ENCODE measurements at places on chromosomes 3 and 15.

DNA sequence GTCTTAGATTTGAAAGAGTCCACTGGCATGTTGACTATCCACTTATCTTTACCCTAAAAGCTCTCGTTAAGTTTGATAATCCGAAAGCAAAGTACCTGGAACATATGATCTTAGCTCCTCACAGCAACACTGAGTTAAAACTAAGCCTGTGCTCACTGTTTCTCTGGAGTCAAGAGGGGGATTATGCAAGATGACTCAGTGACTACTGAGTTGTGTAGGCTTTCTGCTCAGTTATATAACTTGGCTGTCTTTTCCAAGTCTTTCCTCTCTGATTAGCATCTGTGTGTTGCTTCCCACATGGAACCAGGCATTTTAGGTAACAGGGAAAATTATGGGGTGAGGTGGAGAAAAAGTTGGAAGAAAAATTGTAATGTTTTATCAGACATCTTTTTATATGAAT is 31.2 kb upstream of the MYO5C start:
- no peak for DNase-seq

- DNase-seq, result no peak
These were observed at the start of gene KLHL40 for GRCh38 chr3:42685363-42685881. KLHL40 (plus strand) TSS chr3:42685537; CDS start chr3:42685619, 82 bp downstream.

DNA sequence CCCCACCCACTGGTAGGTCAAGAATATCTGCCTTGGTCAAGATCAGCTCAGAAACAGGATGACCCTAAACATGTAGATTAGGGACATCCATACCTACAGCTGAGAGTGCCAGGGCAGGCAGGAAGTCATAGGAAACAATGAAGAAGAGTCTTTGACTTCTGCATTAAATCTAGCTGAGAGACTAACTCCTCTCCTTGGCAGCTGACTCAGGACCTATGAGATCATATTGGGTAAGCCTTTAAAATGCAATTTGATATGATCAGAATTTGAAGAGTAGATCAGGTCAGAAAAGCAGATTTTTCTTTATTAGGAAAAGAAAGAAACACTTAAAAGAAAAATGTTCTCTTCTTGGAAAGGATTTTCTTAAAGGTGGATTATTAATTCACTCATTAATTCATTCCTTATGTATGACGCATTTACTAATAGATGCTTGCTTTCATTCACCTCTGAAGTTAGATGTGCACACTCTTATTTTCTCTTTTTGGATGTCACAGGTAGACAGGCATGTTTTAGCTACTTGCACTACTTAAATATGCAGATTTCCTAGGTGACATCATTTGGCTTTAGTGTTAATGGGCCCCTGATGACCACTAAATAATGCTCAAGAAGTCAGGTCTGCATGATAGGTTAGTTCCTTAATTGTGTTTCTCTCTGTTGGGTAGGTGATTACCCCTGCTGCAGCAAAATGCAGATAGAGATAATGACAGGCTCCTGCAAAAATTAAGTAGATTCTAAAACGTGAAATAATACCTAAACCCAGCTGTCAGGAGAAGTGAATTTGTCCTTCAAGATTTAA is 35.7 kb upstream of the GSK3B start:
- DNase-seq, result no peak

DNA sequence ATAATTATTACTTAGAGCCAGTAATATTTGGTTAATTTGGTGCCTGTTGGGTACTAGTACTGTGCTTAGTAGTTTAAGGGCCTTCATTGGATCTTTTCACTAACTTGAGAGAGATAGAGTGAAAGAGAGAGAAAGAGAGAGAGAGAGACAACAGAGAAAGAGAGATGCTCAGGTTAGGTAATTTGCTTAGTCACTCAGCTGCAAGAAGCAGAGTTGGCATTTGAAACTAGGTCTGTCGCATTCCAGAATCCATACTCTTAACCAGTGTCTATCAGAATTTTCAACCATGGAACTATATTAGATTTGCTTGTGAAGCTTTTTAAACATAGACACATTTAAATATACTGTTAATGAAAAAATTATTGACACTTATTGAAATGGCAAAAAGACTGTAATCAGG is 31.1 kb upstream of the NUDT16 start:
- DNase-seq, result no peak

- DNase-seq, result no peak
These were observed 47.2 kb downstream of the CADM2 start for GRCh38 chr3:85005946-85006345.

- DNase-seq, result no peak
These were observed 42.1 kb downstream of the MINAR1 start for GRCh38 chr15:79474252-79474651.

DNA sequence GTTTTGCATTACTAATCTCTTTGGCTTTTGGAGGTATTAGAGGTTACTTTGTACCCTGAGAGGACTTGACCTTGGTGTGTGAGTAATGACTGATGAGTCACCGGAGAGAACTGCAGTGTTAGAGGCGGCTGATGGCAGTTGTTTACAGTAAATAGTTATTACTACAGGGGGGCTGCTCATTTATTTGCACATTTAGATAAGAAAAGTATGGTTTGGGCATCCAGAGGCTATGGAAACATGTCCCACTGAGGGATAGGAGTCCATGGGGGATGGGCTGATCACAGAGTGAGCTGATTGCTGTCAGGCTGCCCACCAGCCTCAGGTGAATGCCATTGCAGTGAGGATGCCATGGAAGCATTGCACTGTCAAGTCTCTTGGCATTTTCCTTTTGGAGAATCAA is 17.3 kb upstream of the STAC start:
- DNase-seq, result no peak

GRCh38 chr15:66089049-66089448 is 164.5 kb downstream of the MEGF11 start:
- DNase-seq, result no peak

- no peak for DNase-seq
These were observed 236.6 kb downstream of the PLCL2 start for GRCh38 chr3:17121336-17121735.

GRCh38 chr15:77138167-77138522 is 67.2 kb upstream of the TSPAN3 start:
- DNase-seq, result no peak

- DNase-seq, result no peak
These were observed 677.5 kb downstream of the ZPLD1 start for GRCh38 chr3:103112273-103112672.

DNA sequence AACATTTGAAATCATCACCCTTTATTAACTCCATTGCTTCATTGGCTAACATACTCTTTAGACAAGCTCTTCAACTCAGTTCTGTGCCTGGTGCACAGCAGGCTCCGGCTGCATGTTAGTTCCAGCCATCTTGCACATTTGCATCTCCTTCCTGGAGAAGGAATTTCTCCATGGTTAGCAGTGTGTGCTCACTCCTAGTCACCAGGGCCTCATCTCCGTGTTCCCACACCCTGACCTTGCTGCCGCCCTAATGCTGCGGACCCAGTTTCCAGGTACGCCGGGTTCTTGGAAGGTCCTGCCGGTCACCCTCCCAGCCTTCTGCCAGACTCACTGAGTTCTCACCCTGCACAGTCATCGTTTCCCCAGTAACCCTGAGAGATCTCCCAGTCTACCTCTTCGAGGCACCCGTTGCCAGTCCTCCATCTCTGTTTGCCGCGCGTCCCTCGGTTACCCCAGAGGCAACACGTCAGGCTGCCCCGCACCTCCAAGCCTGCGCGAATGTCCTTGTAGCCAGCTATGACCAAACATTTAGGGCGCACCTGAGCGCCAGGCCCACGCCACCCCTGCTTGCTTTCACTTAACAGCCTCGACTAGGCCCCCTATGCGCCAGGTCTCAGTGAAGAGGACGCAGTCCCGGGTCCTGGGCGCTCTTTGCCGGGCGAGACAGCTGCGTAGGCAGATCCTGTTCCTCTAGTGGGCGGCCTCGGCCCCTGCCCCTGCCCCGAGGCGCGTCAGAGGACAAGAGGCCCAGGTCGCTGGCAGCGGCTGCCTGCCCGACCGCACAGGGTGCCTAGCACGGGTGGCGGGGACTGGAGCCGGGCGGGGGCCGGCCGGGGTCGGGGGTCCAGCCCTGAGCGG is 747 bp upstream of the ZNF592 start:
- peak; percentile 40 for DNase-seq

- no peak for DNase-seq
These were observed 55.0 kb upstream of the GATA2 start for GRCh38 chr3:128548021-128548420.

DNA sequence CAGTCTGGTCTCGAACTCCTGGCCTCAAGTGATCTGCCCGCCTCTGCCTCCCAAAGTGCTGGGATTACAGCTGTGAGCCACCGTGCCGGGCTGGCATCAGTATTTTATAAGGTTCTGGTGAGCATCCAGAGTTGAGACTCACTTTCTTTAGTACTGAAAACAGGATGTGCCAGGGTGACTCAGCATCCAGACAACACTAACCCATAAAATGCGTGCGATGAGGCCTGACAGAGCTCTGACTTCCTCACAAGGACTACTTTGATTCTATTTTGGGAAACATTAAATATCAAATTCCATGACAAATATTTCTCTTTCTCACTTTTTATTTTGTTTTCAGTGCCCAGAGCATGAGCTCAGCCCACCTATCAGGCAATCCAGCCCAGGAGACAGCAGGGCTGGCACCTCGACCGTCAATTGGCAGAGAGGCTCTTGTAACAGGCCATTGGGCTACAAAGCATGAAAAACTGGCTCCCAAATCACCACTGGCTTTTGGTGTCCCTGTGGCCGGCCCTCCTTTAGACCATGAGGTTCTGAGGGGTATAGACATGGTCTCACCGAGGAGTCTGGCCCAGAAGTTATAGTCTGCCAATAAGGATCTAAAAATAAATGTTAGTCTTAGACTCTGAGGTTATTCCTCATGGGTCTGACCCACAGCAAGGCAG is 75.0 kb downstream of the FEM1B start:
- DNase-seq, result peak; percentile 3

DNA sequence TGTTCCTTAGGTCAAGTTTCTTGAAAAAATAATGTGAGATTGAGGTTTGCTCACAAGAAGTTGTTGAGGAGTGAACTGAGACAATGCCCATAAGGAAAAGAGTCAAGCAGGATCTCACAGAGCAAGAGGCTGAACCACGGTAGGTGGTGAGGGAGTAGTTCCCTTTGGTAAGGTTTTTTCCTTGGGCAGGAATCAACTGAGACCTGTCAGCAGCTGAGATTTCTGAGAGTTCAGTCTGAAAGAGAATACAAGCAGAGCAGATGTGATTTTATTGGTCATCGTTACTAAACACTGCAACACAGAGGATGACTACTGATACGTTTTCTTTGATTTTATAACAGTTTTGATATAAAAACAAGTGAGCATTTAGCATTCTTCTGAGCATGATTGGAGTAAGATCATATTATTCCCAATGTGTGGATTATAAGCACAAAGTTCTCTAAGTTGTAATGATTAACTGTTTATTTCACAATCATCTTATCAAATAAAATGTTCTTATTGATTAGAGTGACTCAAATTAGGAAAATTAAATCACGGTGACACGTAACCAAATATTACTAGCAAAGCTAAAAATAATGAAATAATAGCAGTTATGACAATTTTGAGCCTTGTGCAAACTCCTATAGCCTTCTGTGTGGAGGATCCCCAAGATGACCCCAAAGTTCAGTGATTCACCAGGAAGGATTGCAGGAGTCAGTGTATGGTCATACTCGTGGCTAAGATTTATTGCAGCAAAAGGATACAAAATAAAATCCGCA is 346.2 kb upstream of the ZNF717 start:
- DNase-seq, result no peak

DNA sequence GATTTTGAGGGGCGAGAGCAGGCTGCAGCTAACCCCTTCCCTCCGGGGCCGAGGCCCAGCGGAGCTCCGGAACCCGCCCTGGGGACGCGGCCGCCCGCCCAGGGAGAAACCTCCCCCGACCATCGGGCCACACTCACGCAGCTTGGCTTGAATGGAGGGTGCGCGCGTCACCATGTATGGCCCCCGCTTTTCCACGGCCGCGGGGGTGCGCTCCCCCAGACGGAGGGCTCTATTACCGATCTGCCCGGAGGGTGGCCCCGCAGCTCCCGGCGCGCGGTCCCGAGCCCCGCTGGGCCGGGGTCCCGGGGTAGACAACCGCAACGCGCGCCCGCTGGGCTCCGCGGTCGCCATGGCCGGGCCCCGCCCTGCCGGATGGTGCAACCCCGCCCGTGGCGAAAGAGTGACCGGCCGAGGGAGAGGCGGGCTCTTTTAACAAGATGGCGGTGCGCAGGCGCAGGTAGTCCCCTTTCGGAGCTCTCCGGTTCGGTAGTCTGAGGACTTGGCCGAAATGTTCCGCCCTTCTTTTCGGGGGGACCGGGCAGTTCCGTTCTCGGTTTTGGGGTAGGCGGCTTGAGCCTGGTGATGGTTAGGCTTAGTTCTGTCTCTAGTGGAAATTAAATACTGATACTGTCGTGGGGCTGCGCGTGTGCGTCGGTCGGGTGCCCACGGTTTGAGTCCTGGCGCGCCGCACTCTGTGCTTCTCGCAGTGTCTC is at the start of gene FAM219B:
FAM219B (minus strand) TSS at position 402 of the 713 bp plus-strand sequence; CDS start at position 351, 51 bp downstream.
- peak; percentile 52 for DNase-seq

GRCh38 chr15:28975766-28976179 is 90.0 kb downstream of the APBA2 start:
- peak; percentile 24 for DNase-seq

DNA sequence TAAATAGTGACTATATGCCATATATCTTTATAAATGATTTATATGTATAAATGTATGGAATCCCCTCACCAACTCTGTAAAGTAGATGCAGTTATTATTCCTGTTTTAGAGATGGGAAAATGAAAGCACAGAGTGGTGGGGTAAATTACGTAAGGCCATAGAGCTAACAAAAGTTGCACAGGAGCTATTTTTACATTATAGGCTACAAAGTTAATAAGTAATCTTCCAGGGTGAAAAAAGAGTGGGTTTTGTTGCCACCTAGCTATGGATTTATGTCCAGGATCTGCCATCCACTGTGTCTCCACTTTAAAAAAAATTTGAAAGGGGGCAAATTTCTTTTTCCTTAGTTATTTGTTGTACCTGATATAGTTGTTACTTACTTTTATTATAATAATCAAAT is 235.7 kb downstream of the MCTP2 start:
- no peak for DNase-seq

DNA sequence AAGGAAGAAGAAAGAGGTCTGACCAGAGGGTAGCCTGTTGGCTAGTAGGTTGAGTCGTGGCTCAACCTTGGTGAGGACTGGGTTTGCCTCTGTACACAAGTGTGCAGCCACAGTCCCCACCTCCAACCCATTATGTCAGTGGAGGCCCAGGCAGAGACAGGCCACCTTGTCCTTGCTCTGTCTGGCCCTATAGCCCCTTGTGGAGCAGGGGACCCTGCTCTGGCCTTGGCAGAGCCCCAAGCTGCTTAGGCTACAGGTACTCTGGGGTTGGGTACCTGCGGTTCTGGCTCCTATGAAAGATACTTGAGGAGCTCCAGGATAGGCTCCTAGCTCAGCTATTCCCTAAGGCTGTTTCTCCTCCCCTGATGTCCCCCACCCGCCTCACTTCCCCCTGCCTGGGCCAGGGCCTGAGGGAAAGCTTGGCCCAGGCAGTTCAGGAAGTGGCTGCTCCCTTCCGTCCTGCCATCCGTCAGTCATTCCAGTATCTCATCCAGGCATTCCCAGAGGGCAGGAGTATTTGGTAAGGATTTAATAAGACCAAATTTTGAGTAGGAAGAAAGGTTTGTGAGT is 44.0 kb downstream of the FGD5 start:
- no peak for DNase-seq

All from stimulated activated CD4-positive, alpha-beta T cell treated with anti-CD3 and anti-CD28 coated beads, TNF-alpha, amount 100 ng/mL, for 4 hours (primary cell).